ENCODE measurements at places on chromosomes 2 and 18.

- DNase-seq: no peak
Measured at GRCh38 chr2:111626037-111626864, 257.7 kb downstream of the ANAPC1 start.

DNA sequence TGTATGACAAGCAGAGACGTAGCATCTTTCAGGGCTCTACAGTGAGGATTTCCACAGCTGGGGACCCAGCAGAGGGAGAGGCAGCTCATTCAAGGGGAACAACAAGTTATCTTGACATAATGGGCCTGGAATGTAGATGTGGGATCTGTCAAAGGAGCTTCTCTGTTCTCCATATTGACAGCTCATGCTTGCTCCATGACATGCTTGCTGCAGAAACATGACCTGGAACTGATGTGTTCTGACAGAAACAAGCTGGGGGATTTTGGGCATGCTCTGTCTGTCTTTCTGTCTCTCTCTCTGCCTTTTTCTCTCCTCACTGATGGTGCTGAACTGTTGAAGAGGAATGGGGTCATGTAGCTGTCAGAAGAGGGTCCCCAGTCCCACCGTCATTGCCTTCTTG, 79.6 kb downstream of the MMADHC start:
- no peak for DNase-seq

DNA sequence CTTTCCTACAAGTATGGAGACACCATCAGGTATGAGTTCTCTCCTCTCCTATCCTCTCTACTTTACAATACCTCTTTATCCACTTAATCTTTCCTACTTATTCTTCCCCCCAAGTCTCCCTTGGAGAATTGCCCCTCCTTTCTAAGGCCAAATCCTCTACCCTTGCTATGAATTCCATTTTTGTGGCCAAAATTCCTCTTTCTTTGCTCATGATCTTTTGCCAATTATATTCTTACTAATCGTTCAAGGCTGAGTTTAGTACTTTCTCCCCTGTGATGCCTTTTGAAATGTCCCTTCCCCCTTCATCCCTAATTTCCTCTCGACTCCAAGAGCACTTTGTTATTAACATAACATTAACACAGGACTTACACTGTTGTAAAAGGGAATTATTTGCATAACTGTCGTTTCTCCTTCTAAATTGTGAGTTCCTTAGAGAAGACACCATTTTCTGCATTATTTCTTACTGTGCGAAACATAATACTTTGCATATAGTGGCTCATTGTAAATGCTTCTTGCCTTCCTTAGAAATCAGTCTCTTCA, 133.4 kb downstream of the KCTD1 start:
- no peak for DNase-seq

- no peak for DNase-seq
Measured at GRCh38 chr2:222521099-222521498, 96.8 kb downstream of the SGPP2 start.

- no peak for DNase-seq
Measured at GRCh38 chr2:216692636-216693413, 2.5 kb downstream of the IGFBP5 start.

Measured in central memory CD8-positive, alpha-beta T cell (primary cell).